ENCODE measurements at places on chromosomes 13 and 19.

DNA sequence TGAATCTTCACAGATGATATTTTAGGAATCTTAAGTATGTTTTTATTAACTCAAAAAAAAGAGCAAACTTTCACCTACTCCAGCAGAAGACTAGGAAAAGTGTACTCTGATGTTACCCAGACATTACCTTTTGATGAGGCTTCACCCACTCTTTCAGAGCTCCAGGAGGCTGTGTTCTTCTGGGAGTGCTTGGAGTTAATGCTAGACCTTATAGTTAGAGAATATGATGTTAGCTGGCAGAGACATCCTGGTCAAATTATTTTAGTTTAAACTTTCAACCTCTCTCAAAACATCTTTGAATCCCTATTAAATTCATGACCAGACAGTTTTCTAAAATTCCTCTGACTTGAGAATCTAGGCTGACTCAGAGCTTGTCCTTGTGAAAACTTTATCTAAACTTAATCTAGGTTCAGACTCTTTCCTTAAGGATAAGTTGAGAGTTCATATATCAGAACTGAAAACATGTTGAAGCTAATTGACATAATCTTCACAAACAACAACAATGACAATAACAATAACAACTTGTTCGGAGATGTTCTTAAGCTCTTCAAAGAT, 82.8 kb downstream of the ITGBL1 start:
- no peak for DNase-seq

DNA sequence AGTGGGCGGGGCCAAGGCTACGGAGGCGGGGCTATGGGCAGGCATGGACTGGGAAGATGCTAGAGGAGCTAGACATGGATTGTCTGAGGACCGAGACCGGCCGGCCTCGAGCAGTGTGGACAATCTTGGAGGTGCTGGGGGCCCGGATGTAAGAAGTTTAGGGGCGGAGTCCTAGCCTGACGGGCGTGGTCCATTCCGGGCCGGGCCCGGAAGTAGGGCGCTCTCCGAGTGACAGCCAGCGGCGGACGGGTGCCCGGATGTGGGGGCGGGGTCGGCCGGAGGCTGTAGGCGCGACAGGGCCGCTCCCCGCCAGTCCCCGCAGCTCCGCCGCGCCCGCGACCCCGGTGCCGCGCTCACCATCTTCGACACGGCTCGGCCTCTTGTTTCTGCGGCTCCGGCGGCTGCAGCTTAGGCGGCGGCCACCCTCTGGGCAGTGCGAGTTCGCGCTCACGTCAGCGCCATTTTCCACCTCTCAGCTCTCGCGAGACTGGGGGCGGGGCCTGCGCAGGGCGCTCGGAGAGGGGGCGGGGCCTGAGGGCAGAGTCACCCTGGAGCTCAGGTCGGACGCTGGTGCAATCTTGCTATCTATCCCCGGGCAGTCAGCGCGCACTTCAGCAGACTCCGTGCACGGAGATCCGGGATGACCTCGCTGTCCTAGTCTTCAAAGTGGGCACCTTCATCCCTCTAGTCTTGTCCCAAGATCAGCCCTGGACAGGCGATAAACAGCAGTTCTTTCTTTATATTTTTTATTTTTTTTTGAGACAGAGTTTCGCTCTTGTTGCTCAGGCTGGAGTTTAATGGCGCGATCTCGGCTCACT, at the start of gene ZNF414:
Gene ZNF414 (minus strand): TSS at position 481 of the 818 bp plus-strand sequence. CDS start 121 bp downstream, at position 360.
- peak; percentile 67 for DNase-seq

DNA sequence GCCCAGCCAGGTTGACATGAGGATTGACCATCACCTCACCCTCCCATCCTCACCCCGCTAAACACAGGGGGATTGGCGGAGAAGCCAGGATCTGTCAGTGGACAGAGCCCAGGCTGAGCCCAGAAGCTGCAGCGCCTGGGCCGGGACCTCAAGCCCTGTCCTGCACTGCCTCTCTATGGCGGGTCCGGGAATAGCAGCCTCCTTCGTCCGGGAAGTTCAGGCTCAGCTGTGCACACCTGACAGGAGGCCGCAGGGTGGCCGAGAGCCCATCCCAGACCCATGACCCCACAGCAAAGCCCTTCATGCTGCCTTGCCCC, 67.8 kb downstream of the SPACA7 start:
- no peak for DNase-seq

DNA sequence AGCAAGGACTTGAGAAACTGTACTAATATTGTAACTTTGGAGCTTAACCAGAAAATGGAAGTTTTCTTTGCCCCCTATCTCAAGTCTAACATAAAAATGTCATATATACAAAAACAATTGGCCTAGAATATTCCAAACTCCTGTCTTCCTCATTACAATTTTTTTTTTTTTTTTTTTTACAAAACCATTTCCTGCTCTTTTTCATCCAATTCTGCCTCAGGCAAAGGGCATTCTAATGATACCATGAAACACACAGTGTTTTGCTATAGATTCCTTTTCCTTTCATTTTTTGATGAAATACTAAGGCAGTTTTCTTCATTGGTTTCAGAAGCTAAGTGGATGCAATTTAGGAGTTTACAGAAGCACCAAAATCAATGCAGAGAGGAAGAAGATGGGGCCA, 119.7 kb downstream of the LHFPL6 start:
- no peak for DNase-seq

DNA sequence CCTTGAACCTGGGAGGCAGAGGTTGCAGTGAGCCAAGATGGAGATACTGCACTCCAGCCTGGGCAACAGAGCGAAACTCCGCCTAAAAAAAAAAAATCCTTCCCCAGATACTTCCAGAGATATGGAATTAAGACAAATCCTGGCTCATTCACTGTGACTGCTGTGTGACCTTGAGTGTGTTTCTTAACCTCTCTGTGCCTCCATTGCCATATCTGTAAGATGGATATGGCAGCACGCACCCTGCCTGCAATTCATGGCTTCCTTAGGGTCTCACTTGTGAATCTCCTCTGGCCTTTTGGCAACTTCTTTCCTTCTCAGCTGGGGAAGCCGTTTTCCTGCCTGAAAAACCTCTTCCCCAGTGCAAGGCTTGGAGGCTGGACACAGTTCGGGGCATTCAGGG, 33.8 kb upstream of the ONECUT3 start:
- no peak for DNase-seq

GRCh38 chr13:113033054-113033850, 64.2 kb downstream of the MCF2L start:
- no peak for DNase-seq

- no peak for DNase-seq
Observed at GRCh38 chr19:7658219-7658686, 10.6 kb upstream of the RETN start.

DNA sequence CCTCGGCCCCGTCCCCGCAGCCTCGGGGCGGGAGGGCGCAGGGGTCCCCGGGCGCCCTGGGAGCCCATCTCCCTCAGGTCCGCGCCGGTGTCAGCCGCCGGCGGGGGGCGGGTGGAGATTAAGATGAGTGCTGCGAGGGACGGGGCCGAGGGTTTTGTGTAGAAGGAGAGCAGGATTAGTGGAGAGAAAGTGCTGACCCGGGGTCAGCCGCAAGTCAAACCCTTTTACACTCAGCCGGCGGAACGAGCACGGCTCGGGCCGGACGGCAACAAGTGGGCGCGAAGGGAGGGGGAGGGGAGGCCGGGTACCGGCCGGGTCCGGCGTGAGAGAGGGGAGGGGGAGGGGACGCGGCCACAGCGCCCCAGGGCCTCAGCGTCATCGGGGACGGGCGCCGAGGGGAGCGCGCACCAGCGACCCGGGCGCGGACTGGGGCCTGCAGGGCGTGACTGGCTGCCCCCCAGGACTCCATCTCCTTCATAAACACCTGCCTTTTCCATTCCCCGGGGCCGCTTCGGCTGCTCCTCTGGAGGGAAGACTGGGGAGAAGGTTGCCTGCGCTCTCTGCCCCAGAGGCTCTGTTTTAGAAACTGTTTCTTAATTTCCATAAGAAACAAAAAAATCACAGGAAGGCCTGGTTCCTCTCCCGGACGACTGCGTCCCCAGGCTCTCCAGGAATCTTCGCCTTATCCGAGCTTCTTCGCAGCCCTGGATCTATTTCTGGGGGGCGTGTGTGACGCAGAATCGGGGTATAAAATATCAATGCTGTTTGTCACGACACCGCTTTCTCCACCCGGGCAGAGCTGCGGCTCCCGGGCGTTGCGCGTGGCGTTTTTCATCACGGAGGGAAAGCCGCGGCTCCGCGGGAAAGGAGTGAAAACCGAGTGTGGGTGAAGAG, 6.5 kb downstream of the SOX1 start:
- no peak for DNase-seq

- DNase-seq: no peak
Observed at GRCh38 chr13:36166046-36166445, 34.9 kb upstream of the DCLK1 start.

- DNase-seq: no peak
Observed at GRCh38 chr13:48942131-48942530, 33.6 kb upstream of the FNDC3A start.

GRCh38 chr13:82749551-82749950, 1132.7 kb downstream of the SLITRK1 start:
- no peak for DNase-seq

- DNase-seq: no peak
Observed at GRCh38 chr19:18291019-18291524, 9.7 kb upstream of the JUND start.

GRCh38 chr19:33767898-33768413, 28.7 kb upstream of the KCTD15 start:
- no peak for DNase-seq

DNA sequence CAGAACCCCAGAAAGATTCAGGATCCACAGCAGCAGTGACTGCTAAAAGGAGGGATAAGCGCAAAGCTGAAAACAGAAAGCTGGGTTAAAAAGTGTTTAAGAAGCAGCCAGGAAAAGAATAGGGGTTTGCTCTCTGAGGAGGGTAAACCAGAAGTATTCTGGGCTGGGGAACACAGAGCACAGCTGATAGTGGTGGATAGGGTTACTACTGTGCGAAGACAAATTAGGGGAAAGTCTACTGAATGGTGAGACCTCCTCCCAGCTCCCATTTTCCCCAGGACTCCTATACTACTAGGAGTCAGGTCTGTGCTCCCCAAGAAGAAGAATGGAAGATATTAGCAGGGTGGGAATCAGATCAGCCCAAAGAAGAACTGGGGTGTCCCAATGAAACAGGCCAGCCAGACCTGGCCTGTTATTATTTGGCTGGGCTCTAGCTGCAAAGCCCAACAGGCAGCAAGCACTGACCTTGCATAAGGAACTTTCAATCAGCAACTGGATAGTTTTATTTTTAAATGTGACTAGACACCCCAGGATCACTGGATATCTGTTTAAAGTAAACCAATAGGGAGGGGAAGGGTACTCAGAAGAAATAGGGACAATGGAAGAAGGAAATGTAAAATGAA, 43.5 kb upstream of the SERTM1 start:
- no peak for DNase-seq

DNA sequence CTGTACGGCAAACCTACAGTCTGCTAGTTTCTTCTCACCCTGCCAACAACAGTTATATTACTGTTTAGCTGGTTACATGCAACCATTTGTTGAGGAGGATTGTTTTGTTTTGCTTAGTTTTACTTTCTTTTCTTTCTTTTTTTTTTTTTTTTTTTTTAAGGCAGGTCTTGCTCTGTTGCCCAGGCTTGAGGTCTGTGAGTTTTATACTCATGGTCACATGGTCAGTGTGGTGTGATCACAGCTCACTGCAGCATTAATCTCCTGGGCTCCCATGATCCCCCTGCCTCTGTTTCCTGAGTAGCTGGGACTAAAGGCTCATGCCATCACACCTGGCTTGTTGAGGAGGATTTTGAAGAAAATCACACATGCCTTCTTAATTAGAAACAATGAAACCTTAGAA, 505.6 kb downstream of the GPC5 start:
- no peak for DNase-seq

GRCh38 chr13:26873386-26873698, 112.8 kb upstream of the GPR12 start:
- DNase-seq: no peak

GRCh38 chr19:56969156-56969555, 128.6 kb upstream of the PEG3 start:
- DNase-seq: no peak

GRCh38 chr13:89401264-89401675, 1730.1 kb downstream of the SLITRK5 start:
- no peak for DNase-seq

GRCh38 chr13:29859971-29860370, 9.6 kb upstream of the UBL3 start:
- DNase-seq: no peak

DNA sequence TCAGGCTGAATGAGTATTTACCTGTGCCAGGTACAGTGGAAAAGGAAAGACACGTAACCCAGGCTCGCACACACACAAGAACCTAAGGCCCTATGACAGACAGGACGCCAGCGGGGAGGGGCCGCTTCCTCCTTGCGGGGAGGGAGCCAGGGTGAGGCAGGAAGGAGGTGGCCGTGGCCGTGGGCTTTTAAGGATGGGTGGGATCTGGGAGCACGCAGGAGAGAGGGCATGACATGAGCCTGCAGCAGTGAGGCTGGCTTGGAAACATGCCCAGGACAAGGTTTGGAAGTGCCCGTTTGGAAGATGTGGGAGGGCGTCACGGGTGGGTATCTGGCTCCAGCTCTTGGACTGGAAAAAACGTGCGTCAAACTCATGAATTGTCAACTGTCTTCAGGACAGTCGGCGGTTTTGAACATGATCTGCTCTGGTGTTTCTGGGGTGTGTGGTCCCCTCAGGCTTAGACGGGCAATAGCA, 20.1 kb downstream of the SH3GL1 start:
- DNase-seq: no peak

GRCh38 chr13:101661839-101662238, 209.4 kb downstream of the ITGBL1 start:
- no peak for DNase-seq

GRCh38 chr19:44822670-44823372, 13.9 kb downstream of the BCAM start:
- no peak for DNase-seq

DNA sequence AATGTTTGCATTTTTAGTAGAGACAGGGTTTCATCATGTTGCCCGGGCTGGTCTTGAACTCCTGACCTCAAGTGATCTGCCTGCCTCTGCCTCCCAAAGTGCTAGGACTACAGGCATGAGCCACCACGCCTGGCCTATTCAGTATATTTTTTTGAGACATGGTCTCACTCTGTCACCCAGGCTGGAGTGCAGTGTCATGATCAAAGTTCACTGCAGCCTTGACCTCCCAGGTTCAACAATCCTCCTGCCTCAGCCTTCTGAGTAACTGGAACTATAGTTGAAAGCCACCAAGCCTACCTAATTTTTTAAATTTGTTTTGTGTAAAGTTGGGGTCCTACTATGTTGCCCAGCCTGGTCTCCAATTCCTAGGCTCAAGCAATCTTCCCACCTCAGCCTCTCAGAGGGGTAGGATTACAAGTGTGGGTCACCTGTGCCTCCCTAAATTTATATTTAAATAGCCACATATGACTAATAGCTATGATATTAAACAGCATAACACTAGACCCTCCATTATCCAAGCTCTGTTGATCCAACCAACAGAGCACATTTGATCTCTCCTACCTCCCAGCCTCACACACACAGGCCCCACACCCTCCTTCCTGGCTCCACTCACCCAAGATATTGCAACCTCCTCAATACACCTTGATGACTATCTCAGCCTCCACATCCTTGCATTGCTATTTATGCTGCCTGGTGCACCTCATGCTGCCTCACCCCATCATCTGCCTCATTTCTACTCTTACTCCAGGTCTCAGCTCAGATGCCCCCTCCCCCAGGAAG, 2.1 kb upstream of the CEACAM19 start:
- no peak for DNase-seq

Data from cortex of kidney (tissue), 1 donor.